ENCODE measurements at places on chromosomes 11 and 22.

- DNase-seq: no peak
These were observed 18.6 kb upstream of the WNT7B start for GRCh38 chr22:45995405-45996101.

- no peak for DNase-seq
These were observed 1704.5 kb upstream of the RAG2 start for GRCh38 chr11:38302564-38302963.

DNA sequence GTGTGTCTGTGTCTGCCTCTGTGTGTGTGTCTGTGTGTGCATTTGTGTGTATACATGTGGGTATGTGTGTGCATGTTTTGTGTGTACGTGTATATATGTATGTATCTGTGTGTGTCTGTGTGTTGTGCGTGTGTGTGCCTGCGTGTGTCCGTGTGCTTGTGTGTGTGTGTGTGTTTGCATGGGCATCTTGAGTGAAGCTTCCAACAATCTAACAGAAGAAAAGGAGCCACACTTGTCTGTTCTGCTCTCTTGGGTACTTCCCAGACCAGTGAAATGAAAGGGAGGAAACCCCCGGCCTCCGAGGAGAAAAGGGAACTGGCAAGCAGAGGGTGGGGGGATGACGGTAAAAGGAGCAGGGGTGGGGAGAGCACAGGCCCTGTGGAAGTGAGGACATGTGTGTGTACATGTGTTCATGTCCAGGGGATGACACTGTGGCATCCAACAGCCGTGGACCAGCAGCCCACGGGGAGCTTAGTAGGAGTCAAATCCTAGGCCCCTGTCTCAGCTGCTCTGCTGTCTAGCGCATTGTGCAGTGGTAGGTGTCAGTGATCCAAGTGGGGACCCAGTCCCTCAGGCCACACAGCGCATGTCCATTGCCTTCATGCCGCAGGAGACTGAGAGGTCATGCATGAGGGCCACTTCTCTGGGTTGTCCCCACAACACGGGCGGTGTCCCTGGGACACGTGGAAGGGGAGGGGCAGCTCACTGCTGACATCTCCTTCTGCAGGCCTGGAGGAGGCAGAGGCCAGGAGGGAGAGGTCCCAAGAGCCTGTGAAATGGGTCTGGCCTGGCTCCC is 8.1 kb downstream of the CSF2RB start:
- DNase-seq: no peak

- no peak for DNase-seq
These were observed 5.7 kb downstream of the AP2A2 start for GRCh38 chr11:931385-931784.

DNA sequence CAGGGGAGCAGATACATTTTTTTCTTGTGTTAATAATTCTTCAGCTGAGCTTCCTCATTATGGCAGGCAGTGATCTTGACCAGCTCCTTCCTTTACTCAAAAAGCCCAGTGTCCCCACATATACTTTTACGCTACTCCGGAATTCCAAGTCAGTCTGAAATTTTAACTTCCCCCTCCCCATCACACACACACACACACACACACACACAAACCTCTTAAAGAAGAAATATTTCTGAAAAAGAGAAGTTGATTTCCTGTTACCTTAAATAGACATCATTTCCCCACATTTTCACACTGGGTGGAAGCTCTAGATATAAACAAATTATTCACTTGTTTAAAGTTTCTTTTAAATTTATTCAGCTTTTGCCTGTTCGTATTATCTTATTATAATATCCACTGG is 113.9 kb downstream of the DBX1 start:
- DNase-seq: no peak

GRCh38 chr11:112103446-112103845 is 16.8 kb downstream of the SDHD start:
- no peak for DNase-seq

- DNase-seq: no peak
These were observed 80.1 kb upstream of the BIRC3 start for GRCh38 chr11:102237096-102237735.

DNA sequence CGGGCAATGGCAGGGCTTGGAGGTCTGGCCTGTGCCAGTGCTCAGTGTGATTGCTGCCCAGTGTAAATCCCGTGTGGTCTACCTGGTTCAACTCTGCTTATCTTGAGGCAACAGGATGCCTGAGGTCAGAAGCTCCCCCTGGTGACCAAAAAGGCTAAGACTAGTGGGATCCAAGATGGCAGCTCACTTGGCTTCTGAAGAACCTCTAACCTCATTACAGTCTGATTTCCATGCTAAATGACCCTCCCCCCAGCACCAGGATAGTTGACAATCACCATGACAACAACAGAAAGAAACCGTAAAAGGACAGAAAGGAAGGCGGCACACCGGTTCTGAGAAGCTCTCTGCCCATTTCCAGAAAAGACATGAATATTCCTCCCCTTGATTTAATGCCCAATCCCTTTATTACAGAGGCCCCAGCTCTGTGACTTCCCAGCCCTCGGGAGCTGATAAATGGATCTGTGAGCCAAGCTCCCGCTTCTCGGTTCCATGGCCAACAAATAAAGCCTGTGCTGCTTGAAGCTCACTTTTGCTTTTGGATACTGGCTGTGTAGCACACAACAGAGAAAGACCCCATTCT is 398.4 kb downstream of the CTTN start:
- DNase-seq: no peak

- DNase-seq: no peak
These were observed 19.2 kb downstream of the GLYATL1 start for GRCh38 chr11:58958500-58958899.

DNA sequence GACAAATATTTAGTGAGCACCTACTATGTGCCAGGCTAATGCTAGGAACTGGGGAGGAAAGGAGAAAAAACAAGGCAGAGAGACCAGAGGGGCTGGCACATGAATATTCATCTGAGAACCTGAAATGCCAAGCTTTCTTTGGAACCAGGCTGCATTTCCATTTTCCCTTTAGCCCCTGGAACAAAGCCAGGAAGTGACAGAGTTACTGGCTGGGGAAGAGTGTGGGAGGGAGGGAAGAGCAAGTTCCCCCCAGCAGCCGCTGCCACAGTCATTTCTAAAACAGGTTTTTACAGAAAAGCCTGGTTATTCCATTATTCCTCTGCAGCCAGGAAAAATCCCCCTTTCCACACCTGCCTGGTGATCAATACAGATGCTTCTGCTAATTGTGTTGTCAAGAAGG is 97.0 kb downstream of the SPON1 start:
- DNase-seq: no peak

GRCh38 chr22:48137640-48138039 is 1375.2 kb downstream of the TBC1D22A start:
- DNase-seq: no peak

DNA sequence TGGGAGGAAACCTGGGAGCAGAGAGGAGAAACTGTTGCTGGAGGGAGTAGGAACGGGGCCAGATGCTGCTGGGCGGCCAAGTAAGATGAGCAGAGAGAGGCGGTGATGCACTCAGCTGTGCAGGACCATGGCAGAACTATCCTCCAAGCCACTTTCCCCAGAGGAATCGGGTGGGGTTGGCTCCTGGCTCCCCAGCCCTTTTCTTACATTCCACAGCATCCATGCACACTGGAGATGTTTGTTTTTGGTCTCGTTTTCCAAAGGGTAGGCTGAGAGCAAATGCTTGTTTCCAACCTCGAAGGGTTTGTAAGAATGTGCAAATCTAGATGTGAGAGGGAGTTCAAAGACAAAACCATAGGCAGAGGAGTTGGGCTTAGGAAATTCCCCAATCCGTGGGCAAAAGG is 73.2 kb downstream of the DBX1 start:
- no peak for DNase-seq

GRCh38 chr11:79506734-79507344 is 66.0 kb upstream of the TENM4 start:
- no peak for DNase-seq

GRCh38 chr11:130418756-130419155 is 9.7 kb downstream of the ADAMTS8 start:
- no peak for DNase-seq

GRCh38 chr11:72965672-72966071 is 151.5 kb downstream of the ATG16L2 start:
- no peak for DNase-seq

DNA sequence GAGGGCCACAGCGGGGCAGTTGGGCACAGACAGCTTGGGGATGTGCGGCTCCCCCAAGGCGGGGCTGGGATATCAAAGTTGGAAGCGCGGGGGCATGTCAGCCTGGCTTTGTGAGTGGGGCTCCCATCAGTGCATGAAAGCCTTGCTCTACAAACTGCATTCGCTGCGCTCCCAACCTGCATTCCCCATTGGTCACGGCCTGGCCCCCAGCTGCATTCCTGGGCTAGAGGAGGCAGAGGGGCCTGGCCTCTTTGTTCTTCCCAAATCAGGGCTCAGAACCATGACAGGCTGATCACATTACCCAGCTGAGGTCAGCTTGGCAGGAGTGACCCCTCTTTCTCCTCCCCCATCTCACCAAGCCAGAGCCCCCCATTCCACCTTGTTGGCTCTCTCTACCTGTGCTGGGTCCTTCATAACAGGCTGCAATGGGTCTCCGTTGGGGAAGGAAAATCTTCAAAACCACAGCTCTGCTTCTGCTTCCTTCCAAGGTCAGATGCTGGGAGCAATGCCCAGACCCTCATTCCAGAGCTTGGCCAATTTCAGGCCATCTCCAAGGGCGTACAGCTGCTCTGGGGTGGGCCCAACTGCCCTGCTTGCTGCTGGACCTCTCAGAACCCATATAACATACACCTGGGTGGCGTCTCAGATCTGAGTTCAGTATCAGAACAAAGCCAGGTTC is 38.7 kb upstream of the CDON start:
- DNase-seq: no peak

DNA sequence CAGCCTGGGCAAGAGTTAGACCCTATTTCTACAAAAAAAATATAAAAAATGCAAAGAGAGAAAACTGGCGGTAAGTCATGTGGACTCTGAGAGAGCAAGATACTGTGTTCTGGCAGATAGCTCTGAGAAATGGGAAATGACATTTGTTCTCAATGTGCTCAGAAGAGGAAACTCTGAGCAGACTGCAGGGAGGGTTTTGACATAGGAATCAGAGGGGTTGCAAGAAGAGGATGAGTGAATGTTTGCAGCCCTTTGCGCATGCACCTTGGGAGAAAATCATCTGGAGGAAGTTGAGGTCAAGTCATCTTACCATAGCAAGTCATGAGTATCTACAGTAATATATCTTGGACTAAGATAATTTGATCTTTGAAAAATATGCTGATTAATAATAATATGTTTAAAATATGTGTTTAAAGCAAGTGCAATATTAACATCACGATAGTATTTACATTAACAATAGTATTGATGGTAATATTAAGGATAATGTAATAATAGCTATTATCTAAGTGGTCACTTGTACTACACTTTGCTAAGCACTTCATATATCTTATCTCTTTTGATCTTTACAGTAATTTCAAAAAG is 2.6 kb downstream of the ACER3 start:
- no peak for DNase-seq

- peak; percentile 62 for DNase-seq
These were observed 11.0 kb downstream of the MPZL3 start for GRCh38 chr11:118240999-118241763.

GRCh38 chr11:117929142-117929915 is at the start of gene TMPRSS13:
TSS of gene TMPRSS13 (minus strand) at chr11:117929402. CDS start at chr11:117929307, 95 bp downstream.
- DNase-seq: no peak

DNA sequence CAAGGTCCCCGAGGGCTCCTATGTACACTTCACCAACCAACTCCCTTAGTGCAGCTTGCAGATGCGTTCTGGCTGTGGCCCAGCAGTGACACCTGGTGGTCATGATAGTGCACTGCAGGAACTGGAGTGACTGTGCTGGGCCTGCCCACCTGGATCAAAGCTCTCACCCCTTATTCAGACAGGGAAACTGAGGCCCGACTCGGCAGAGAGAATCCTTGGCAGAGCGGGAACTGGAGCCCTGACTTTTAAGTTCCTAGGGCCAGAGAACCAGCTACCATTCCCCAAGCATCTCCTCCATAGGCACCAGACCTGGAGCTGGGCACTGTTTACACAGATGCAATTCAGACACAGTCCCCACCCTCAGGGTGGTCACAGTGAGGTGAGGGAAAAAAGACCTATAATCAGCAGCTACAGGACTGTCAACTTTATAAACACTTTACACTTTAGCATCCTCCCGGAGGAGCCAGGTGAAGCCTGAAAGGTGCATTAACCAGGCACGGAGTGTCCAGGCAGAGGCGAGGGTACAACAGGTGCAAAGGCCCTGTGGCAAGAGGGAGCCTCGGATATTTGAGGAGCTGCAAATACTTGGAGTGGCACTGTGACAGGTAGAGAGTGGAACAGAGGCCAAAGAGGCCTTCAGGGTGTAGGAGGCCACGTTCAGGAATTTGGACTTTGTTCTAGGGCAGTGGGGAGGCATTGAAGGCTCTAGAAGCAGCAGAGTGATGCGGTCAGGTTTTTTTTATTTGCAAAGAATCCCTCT is 22.0 kb downstream of the RHBDD3 start:
- DNase-seq: peak; percentile 27

- DNase-seq: no peak
These were observed 24.6 kb downstream of the ATXN10 start for GRCh38 chr22:45696227-45696626.

GRCh38 chr11:94987378-94987777 is 13.9 kb downstream of the KDM4D start:
- DNase-seq: no peak

GRCh38 chr11:101706541-101706940 is 122.7 kb upstream of the TRPC6 start:
- DNase-seq: no peak

GRCh38 chr11:15969281-15969680 is 387.1 kb downstream of the SOX6 start:
- no peak for DNase-seq

GRCh38 chr11:6354651-6355485 is 34.6 kb upstream of the CAVIN3 start:
- no peak for DNase-seq

- DNase-seq: no peak
These were observed 796.3 kb upstream of the ANO3 start for GRCh38 chr11:25535467-25536272.

GRCh38 chr11:1889224-1889930 is 2.3 kb downstream of the PRR33 start:
- DNase-seq: peak; percentile 60
